T-helper 17 cell (primary cell): ENCODE measurements at places on chromosomes 6 and 20.

DNA sequence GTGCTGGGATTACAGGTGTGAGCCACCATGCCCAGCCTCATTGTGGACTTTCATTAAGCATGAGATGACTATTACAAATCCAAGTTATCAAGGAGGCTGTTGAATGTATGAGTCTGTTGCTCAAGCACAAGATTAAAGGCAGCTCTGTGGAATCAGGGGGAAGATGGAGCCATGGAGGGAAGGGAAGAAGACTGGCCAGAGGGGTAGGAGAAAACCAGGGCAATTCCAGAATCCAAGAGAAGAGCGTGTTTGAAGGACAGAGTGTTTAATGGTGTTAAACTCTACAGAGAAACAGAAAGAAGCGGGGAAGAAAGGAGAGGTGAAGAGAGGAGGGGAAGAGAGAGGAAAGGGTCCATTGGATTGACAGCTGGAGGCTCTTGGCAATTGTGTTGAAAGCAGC, 49.8 kb upstream of the TTPAL start:
- H3K27ac ChIP-seq: no peak overlapping the region
- peaks cover 5% of the 10 kb centered on the region for H3K36me3 ChIP-seq
- no peaks in the 10 kb centered on the region for H3K4me1 ChIP-seq
- peaks cover 22% of the 10 kb centered on the region for H3K27me3 ChIP-seq

DNA sequence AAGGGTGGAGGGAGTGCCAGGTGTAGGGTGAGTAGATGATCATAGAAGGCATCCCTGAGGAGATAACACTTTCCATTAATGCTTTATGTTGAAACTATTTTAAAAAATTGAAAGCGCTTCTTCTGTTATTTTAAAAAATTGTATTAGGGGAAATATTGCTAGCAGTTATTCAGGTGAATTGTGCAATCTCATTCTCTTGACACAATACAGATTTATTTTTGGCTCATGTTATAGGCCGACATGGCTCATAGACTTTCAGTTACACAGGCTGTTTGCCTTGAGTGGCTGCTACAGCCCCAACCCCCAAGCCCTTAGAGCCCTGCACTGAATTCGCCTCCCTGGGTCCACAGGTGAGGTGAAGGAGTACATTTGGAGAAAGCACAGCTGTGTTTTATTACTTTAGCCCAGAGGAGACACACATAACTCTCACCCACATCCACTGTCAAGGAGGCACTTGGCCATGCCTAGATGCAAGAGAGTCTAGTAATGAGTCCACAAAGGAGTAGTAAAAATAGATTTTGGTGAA, 228.2 kb downstream of the RFPL4B start:
- H3K4me1 ChIP-seq: no peaks in the 10 kb centered on the region
- H3K27ac ChIP-seq: no peak overlapping the region
- H3K27me3 ChIP-seq: no peaks in the 10 kb centered on the region
- no peak for DNase-seq
- H3K4me3 ChIP-seq: no peak overlapping the region

DNA sequence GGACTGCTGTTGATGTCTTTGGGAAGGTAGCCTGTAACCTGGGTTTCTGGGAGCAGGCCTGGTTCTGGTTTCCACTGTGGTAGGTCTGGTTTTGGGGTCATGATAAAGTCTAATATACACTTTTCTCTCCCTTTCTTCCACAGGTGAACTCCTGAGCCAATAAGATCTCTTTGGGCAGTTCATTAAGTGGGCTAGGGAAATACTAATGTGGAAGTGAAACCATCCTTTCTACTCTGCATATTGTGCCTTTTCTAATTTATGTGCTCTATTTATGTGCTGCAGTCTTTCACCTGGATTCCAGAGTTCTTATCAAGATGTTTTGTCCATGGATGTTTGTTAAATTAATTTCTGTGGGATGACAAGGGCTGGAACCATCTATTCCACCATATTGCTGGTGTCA, 165.7 kb upstream of the PTPRK start:
- no peaks in the 10 kb centered on the region for H3K4me1 ChIP-seq
- H3K4me3 ChIP-seq: no peak overlapping the region
- no peak for DNase-seq
- H3K36me3 ChIP-seq: no peaks in the 10 kb centered on the region

GRCh38 chr6:109626311-109626710, 64.7 kb downstream of the AK9 start:
- no peaks in the 10 kb centered on the region for H3K36me3 ChIP-seq
- no peak for DNase-seq
- no peaks in the 10 kb centered on the region for H3K4me1 ChIP-seq
- no peak overlapping the region for H3K4me3 ChIP-seq

DNA sequence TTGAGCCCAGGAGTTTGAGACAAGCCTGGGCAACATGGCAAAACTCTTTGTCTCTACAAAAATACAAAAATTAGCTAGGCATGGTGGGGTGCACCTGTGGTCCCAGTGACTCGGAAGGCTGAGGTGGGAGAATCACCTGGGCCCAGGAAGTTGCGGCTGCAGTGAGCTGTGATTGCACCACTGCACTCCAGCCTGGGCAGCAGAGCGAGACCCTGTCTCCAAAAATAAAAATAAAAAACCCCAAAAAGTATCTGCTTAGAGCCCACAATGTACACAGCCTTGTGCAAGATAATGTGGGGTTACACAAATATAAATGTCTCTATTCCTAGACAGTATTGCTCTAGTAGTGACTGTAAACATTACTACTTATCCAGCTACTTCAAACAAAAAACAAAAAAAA, 5.9 kb downstream of the ESF1 start:
- peaks cover 14% of the 10 kb centered on the region for H3K36me3 ChIP-seq
- peaks cover 22% of the 10 kb centered on the region for H3K4me1 ChIP-seq
- DNase-seq: no peak
- no peak overlapping the region for H3K27ac ChIP-seq
- H3K4me3 ChIP-seq: no peak overlapping the region

- H3K27ac ChIP-seq: no peak overlapping the region
- no peak overlapping the region for H3K4me3 ChIP-seq
- H3K4me1 ChIP-seq: peaks cover 16% of the 10 kb centered on the region
- no peaks in the 10 kb centered on the region for H3K27me3 ChIP-seq
Observed at GRCh38 chr6:35046103-35046502, 95.0 kb downstream of the TCP11 start.
